Activated CD4-positive, CD25-positive, alpha-beta regulatory T cell (primary cell): ENCODE measurements at places on chromosomes 7 and 10.
A peak's percentile ranks its signal among the peaks of the same experiment; 100 is the strongest.

GRCh38 chr7:18475488-18475887 is 20.1 kb upstream of the HDAC9 start:
- DNase-seq = no peak

DNA sequence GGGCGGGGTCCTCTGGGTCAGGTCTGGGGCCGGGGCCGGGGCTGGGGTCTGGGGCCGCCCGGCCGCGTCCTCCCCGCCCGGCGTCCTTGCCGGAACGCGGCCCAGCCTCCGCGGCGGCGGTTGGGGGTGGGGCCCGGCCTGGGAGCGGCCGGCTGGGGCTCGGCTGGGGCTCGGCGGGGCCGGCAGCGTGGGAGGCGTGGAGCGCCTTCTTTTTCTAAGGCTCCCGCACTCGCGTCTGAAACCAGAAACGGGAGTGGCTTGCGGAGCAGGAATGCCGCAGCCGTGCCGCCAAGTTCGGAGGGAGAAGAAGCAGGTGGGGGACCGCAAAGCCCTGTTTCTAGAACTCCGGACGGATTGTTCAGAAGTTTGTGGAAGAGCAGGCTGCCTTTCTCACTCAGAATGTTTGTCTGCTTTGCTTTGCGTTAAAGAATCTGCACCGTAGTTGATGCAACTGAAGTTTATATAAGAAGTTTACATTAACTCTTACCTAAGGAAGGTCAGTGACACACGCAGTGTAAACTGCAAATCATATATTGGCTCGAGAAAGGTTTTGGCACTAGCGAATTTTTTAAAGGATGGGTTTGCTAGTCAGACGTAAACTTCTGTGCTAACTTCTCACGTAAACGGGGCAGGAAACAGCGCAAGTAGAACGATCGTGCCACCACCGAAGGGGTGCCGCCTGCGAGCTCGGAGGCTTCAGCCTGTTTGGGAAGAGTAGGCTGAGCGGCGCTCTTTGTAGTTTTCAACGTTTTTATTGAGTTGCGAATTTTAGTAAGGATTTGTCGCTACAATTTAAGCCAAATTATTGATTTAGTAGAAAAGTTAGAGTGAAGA is 729 bp downstream of the DNAJB6 start:
- peak; percentile 46 for DNase-seq

DNA sequence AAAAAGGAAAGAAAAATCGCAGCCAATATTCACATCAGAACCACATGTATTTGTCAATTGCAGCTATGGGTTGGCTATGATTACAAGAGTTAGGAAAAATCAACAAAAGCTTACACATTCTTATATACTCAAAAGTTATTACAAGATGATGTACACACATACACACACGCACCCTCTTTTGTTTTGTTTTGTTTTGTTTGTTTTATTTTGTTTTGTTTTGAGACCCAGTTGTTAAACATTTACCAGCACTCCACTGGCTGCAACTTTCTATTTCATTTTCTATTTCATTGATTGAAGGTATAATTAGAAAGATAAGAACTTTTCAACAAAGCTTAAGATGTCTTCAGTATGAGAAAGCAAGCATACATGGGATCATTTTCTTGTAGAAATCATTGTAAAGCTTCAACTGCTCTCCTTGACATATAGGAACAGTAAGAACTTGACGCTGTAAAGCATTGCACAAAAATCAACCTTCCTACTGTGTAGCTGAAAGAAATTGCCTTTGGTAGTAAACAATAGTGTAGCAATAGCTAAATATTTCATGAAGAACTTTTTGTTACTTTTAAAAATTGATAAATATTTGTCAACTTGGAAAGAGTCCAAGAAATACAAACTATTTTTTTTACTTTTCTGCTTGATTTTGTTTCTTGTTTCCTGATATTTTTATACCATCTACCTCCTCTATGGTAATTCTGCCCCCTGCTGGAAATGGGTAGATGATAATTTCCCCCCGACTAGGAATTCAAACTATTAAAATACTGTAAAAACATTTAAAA is 205.9 kb downstream of the MBL2 start:
- DNase-seq = no peak

DNA sequence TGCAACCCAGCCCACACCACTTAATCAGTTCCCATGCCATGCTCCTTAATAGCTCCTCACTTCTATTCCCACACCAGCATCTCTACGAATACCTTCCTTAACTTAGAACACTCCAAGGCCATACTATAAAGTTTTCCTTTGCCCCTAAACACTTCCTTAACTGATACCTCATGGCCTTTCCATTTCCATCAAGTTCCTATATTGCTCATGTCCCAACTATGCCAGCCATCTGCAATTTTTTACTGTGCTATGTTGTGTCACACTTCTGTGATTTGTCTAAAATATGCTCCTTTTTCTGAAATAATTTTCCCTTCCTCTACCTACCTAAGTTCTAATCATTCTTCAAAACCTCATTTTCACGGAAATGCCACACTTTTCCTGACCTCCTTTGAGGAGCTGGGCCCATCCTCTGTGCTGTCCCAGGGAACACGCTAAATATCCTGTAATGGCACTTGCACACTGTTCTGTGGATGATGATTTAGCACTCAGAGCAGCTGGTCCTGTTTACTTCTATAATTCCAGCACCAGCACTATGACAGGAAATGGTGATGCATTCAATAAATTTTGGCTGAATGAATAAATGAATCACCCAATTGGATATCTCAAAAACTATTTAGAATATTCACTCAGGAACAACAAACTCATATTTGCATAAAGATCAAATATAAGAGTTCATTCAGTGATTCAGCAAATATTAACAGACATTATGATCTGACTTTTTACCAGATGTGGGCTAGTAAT is 266.5 kb upstream of the HGF start:
- DNase-seq = no peak

DNA sequence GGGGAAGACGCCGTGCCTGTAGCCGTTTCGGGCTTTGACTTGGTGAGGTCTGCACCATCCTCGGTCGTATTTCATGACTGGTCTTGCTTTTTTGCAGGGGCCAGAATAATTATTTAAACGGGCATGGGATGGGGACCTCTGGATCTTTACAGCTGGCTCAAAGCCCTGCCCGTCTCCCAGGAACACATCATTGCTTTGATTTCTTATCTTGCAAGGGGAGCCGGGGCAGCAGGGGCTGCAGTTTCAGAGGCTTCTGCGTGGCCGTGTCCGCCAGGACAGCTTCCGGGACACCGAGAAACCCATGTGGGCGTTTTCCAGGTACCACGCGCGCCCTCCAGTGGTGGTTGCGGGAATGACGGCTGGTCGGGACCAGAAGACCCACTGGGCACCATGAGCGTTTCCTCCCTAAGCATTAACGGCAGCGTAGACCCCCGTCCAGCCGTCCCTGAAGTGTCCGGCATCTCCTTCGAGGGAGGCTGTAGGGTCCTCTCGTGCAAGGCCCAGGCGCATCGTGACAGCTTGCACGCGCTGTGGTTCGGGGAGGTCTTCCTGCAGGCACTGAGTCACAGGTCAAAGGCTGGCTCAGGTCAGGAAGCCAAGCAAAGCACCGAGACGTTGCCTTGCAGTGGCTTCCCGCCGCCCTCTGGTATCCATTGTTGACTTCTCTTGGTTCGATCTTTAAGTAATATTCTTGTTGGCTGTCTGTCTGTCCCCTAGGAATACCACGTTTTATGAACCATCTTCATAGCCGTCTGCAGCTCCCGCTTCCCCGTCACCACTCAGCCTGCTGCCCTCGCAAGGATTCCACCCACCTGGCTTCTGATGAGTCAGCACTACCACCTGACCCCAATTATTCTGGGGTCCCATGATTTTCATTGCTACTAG is 16.2 kb upstream of the ZFAND2A start:
- peak; percentile 90 for DNase-seq

DNA sequence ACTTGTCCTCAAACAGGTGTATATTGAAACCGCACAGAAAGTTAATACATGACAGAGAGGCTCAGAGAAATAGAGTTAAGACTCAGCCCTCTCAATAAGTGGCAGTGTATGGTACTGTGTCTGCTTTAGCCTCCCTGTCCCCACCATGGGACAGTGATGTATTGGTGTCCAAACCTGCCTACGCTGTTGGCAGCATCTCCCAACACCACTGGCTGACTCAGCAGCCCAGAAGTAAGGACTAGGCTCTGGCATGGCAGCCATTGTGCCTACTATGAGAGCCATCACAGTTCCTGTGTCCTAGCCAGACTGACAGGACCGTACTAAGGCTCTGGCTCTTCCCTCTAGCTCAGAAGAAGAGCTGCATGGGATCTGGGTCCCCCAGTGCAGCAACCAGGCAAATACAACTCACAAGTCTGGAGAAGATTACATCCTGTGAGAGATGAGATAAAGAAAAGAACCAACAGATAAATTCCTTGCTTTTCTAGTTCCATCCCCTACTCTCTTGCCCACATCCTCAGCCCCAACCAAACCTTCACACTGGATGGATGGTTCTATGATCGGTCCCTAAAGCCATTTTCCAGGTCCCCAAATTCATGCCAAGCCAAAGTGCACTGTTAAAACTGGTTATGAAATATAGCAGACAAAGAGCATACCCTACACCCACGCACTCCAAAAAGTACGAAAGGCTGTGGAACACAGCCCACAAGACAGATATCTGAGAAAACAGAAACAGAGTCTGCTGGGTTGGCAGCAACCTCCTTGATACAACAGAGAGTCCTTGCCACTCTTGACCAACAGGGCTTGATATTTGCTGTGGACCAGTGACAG is 44.1 kb upstream of the DMTF1 start:
- DNase-seq = no peak

DNA sequence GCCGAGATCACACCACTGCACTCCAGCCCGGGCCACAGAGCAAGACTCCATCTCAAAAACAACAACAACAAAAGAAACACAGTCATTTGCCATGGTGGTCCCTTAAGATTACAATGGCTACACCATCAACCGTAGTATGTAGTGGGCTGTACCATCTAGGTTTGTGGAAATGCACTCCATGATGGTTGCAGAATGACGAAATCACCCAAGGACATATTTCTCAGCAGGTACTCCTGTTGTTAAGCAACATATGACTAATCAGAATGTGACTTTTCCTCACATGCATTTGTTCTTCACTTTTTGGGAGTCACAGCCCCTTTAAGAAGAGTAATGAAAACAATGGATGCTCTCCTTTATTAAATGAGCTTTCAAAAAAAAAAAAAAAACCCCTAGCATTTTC is 11.0 kb downstream of the SVIL start:
- DNase-seq = no peak

DNA sequence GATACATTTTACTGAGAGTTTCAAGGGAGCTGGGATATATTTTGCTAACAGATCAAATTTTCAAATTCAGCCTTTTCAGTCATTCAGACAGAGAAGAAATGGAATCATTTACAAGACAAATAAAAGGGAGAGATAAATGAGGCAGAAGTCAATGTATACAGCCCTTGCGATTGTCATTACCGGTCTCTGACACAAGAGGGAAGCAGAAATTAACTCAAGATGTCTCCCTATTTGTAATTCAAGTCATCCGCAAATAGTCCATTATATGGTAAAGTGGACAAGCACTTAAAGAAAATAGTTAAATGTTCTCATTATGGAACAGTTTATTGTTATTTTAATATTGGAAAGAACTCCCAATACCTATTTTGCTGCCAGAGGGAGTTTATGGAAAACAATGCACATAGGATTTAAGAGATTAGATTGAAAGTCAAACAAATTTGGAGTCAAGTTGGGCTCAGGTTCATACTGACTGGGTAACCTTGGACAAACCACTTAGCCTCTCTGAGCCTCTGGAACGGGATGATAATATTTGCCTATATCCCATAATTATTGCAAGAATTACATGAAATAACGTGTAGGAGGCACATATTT is 89.3 kb upstream of the PRKCQ start:
- no peak for DNase-seq

GRCh38 chr7:132759482-132760243 is 183.4 kb upstream of the PLXNA4 start:
- DNase-seq = no peak

DNA sequence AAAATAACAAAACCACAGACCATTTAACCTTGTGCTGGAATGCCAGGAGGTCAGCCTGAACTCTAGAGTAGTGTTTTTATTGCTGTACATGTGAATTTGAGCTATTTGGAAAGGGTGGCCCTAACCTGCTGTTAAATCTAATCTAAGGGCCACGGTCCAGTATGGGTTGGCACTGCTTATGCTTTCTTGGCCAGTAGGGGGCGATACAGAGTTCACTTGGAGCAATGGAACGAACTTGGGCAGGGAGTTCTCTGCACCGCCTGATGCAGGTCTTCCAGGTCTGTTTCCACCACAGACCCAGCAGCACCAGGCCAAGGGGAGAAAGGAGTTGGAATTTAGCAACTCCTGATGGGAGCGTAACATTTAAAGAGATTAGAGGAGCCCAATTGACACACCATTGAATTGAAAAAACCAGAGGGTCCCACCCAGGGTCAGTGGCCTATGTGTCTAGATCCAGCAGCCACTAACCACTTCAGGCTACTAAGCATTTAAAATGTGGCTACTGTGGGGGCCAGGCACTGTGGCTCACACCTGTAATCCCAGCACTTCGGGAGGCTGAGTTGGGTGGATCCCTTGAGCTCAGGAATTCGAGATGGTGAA is 75.7 kb upstream of the EFCAB10 start:
- DNase-seq = peak; percentile 40

DNA sequence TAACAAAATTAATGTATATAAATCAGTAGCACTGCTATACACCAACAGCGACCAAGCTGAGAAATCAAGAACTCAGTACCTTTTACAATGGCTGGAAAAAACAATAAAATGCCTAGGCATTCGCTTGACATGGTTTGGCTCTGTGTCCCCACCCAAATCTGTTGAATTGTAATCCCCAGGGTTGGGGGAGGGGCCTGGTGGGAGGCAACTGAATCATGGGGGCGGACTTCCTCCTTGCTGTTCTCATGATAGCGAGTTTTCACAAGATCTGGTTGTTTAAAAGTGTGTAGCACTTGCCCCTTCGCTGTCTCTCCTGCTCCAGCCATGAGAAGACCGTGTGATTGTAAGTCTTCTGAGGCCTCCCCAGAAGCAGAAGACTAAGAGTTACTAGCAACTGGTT is 8.6 kb downstream of the ZNF786 start:
- DNase-seq = no peak

GRCh38 chr10:124667425-124668345 is 76.5 kb downstream of the FAM53B start:
- DNase-seq = no peak

GRCh38 chr7:111855842-111856227 is 293.5 kb upstream of the IMMP2L start:
- no peak for DNase-seq

DNA sequence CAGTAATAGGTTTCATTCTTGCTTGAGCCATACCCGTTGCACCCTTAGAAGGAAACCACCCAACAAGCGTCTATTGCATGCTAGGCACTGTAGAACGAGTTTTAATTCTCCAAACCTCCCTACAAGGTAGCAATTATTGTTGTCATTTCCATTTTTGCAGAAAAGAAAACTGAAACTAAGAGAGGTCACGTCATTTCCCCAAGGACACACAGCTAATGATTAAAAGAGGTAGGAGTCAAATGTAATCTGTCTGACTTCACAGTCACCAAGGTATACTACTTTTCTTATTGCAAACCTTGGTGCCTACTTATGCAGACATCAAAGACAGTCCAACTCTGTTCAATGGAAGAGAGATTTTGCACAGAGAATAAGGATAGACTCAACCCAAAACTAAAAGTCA is 49.1 kb upstream of the C1QL3 start:
- DNase-seq = no peak
